ENCODE measurements at places on chromosomes 16 and 17.

GRCh38 chr16:85943711-85944110, 44.7 kb downstream of the IRF8 start:
- DNase-seq: no peak

DNA sequence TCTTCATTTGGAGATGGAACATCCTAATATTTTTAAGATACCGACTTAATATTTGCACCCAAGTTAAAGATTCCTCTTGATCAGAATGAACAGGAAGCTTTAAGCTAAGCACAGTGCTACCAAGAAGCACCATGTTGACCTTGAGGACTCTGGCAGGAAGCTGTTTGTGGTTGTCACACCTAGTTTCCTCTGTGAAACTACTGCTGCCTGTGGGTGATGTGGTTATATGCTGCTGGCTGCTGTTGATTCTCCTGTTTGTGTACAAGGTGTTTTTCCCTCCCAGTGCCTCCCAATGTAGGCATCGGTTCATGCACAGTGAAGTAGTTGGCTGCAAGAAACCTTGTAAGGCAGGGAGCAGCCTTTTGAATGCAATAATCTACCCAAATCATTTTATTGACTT, 23.4 kb downstream of the RBL2 start:
- DNase-seq: no peak

- DNase-seq: no peak
Measured at GRCh38 chr16:735982-736453, 4.8 kb downstream of the CIAO3 start.

- no peak for DNase-seq
Measured at GRCh38 chr17:30513346-30513745, 36.1 kb downstream of the GOSR1 start.

GRCh38 chr16:25868106-25868505, 176.3 kb downstream of the HS3ST4 start:
- peak; percentile 74 for DNase-seq

DNA sequence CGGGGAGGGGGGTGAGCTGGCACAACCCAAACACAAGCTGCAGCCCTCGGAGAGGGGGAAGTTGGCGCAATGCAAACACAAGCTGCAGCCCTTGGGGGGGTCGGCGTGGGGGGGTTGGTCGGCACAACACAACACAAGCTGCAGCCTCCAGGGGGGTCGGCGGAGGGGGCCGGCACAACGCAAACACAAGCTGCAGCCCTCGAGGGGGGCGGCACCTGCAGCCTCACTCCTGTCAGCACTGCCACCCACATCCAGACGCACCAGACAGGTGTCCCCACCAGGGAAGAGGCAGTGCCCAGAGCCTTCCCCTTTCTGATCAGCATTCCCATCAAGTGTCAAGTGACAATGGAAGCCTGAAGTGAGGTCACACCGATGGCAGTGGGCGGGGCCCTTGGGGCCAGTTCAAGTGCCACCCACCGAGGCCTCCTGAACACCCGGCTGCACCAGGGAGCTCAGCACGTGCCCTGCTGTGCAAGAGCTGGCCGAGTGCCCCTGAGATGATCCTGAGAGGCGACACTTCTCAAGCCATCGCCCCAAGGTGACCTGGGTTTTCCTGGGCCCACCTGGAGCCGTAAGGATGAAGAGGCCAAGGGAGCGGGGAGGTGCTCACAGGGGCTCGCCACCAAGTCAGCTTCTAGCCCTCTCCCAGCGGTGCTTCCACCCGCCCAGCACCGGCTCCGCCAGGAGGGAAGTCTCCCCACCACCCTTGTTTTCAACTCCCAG, 59.3 kb downstream of the KLHDC4 start:
- no peak for DNase-seq

- DNase-seq: no peak
Measured at GRCh38 chr16:10355589-10355988, 30.3 kb upstream of the ATF7IP2 start.

- DNase-seq: peak; percentile 37
Measured at GRCh38 chr16:68229431-68230175, 6.3 kb downstream of the ESRP2 start.

DNA sequence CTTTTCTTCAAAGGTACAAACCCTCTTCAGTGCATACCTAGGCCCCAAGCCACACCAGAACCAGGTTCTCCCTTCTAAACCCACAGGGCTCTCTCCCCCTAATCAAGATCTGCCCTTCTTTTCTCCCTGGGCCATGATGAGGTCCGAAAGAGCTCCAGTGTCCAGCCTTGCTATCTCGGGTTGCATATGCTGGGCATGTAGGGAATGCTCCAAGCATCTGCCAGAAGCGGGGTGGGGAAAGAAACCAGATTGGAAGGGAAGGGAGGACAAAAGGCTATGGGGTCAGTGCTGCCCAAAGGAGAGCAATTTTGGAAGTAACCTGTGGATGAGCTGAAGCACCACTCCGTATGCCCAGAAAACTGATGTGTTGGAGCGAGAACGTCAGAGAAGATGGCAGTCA, 2.3 kb downstream of the CTDNEP1 start:
- DNase-seq: no peak

GRCh38 chr16:68389006-68389405, 59.3 kb downstream of the SMPD3 start:
- DNase-seq: peak; percentile 37

DNA sequence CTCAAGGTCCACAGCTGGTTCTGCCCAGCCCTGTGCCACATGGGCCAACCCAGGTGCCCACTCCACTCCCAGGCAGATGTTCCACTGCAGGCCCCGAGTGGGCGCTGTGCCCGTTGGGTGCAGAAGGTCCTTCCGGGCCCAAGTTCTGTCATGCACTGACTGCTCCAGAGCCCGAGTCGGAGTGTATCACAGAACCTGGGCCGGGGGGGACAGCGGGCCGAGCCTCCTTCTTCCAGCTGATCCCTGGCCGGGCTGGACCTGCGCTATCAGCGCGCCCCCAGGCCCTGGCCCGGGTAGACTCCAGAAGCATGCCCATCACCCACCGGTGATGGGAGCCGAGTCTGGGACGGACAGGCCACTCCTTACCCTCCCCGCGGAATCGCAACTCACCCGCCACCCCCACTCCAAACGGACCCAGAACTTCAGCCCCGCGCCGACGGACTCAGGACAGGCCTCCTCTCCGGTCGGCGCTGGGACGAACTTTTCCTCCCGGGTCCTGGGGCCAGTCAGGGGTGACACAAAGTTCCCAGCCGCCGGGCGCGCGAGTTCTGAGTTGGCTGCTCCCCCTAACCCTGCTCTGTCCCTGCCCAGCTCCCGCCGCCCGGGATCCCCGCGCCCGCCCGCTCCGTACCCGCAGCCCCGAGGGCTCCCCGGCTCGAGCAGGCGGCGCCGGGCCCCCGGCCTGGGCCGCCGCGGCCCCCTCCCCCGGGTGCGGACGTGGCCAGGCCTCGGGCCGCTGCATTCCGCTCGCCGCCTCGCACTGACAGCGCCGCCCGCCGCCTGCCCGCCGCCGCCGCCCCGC, at the start of gene COPZ2:
COPZ2 (minus strand) TSS at position 762 of the 802 bp plus-strand sequence; CDS start at position 742, 20 bp downstream.
- no peak for DNase-seq

- no peak for DNase-seq
Measured at GRCh38 chr17:80279895-80280294, 19.2 kb downstream of the RNF213 start.

DNA sequence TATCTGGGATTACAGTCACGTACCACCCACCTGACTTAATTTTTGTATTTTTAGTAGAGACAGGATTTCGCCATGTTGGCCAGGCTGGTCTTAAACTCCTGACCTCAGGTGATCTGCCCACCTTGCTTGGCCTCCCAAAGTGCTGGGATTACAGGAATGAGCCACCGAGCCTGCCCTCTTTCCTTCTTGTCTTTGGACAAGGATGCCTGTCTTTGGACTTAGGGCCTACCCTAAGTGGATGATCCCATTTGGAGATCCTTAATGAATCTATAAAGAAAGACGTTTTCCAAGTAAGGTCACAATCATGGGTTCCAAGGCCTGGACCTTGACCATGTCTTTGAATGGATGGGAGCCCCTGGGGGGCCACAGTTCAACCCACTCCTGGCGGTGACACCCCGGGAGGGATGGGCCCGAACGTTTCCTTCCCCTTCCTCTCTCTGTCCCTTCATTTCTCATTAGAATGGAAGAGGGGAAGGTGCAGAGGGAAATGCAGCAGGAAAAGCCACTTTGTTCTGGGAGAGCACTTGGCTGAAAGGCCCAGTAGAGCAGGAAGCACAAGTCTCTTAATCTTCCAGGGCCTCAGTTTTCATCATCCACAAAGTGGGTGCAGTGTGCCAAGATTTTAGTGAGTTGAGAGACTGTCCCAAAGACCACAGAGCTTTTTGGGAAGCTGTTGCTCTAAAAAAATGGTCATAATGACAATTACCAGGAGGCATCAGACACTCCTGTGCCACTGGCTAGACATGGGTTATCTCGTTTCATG, 353.3 kb downstream of the SEC14L1 start:
- peak; percentile 26 for DNase-seq

DNA sequence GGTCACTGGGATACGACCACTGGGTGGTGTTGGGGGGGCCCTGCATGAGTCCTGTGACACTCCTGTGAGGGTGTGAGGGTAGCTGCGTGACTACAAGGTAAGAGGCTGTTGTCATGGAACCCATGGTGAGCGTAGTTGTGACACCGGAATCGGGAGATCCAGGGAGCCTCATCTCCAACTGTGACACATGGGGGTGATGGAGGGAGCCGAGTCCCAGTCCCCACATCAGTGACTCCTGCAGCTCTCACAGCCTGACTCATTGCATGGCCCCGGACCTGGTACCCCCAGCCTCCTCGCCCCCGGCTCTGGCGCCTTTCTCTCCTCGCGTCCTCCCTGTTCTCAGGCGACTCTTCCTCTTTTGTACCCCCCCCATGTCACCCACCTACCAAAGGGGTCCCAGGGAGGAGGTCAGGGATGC, 14.2 kb downstream of the CDH16 start:
- no peak for DNase-seq

GRCh38 chr16:84141143-84141670, 3.8 kb downstream of the HSDL1 start:
- DNase-seq: peak; percentile 39

DNA sequence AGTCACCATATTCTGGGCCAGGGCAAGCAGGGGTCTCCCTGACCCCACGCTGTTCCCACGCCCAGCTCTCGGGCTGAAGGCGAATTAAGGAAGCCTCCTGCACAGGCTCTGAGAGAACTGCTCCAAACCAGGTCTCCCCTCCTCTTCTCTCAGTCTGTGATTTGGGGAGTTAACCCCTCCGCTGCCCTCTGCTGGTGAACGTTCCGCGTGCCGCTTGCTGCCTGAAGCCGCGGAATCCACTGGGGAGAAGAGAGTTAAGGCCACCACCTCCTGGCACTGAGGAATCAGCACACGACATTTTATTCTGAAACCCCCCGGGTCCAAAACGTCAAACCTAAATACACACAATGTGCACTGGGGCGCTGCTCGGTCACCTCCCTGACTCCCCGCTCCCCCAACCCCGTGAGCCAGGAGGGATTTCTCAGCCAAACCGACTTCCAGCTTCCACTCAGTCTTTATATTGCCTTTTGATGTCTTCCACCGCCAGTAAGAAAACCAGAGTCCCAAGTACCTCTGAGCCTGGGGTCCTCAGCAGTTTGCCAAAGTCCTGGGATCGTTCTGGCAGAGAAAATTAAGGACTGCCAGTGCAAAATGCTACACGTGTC, 54.4 kb upstream of the RCVRN start:
- DNase-seq: peak; percentile 78

- no peak for DNase-seq
Measured at GRCh38 chr17:35030780-35031179, 32.7 kb downstream of the RFFL start.

DNA sequence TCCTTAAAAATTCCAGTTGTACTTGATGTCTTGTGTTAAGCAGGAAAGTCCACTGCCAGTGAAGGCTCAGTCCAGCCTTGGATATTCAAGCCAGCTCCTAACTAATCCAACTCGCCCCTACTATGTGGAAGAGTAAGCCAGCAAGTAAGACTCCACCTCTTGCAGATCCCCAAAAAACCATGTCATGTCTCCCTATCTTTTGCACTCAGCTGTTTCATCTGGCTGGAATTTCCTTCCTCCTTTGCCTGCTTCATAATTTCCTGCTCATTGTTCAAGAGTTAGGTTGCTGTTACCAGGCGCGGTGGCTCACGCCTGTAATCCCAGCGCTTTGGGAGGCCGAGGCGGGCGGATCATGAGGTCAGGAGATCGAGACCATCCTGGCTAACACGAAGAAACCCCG, 37.8 kb downstream of the RBBP6 start:
- no peak for DNase-seq

GRCh38 chr17:499951-500461, 147.4 kb upstream of the RPH3AL start:
- no peak for DNase-seq

DNA sequence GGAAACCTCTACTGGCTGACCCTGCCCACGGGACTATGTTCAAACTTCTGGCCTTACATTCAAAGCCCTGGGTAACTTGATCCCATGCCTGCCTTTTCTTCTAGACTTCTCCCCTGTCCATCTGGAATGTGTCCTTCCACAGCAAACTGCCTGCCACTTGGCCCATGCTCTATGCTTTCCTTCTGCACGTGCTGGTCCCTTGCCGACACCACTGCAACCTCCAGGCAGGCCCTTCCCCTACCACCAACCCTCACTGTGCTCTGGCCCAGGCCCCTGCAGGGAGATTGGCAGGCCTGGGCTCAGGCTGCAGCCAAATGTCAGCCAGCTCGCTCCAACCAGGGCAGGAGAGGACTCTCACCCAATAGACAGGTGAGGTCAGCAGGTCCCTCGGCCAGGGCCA, 11.0 kb downstream of the HSD11B2 start:
- DNase-seq: no peak

- no peak for DNase-seq
Measured at GRCh38 chr16:80263181-80263823, 277.5 kb upstream of the DYNLRB2 start.

GRCh38 chr17:77872714-77873499, 85.6 kb upstream of the TNRC6C start:
- DNase-seq: no peak

DNA sequence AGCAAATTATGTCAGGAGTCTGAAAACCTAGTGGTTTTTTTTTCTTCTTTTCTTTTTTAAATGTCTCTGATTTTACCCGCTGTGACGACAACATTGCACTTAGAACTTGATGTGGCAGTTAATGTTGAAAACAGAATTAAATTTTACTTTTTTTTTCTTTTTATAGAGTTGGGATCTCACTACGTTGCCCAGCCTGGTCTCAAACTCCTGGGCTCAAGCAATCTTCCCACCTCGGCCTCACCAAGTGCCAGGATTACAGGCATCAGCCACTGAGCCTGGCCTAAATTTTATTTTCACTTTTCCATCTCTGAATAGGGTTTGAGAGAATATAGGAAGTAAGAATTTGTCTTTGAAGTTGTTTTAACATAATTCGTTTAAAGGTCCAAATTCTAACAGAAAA, 52.6 kb downstream of the CDK12 start:
- DNase-seq: no peak

GRCh38 chr16:2586241-2586640, 48.4 kb downstream of the PDPK1 start:
- no peak for DNase-seq

DNA sequence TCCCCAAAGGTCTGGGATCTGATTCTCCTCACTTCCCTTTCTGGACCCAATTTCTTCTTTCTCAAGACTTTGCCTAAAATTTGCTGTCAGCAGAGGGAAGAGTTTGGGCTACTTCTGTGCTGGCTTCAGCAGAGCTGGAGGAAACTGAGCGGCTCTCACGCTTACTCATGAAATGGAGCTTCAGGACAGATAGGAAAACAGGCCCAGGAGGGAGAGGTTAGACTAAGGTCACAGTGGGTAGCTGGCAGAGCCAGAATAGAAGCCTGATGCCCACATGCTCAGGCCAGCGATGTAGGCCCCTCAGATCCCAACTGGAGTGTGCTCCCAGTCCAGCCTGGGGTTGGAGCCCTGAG, 593 bp downstream of the SLC38A7 start:
- no peak for DNase-seq

GRCh38 chr17:50767446-50767845, at the start of gene ANKRD40CL:
Gene ANKRD40CL (minus strand): TSS chr17:50767518. CDS start chr17:50766913, 605 bp downstream.
- DNase-seq: no peak

All from WERI-Rb-1 (cell line).